NCI-H1092 (cell line): ENCODE measurements at places on chromosomes 4 and X.

- no peak for DNase-seq
These were observed 6.0 kb downstream of the SMAD1 start for GRCh38 chr4:145487631-145488030.

- DNase-seq: no peak
These were observed 1.0 kb downstream of the PGRMC2 start for GRCh38 chr4:128286474-128287058.

DNA sequence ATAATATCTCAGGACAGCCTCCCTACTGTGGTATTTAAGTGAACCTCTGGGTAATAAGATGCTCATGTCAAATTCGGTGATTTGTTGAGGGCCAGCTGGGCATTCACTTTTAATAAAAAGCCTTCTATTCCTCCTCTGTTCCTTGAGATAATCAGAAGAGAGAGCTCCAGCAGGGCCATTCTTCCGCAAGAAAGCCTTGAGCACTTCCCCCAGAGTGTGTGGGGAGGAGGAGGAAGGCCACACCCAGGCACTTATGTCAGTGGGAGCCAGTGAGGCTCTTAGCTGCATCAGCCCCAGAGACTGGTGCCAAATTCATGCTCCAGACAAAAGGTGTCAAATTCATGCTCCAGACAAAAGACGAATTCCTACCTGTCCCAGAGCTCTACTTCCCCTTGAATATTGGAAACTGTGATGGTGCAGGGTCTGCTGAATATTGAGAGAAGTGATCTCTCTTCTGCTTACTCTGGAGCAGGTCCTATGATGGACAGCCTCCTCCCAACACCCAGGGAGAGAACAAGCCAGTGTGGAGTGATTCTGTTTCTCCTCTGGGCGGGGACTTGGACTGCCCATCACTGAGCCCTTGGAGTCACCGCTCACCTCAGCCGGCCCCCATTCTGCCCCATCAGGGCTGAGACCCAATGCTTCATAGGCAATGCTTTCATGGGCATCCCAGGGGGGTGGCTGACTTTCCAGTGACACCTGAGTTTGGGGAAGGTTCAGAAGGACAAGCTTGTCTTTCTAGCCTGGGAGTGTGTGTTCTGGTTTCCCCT lies 68.1 kb downstream of the FHDC1 start:
- no peak for DNase-seq

DNA sequence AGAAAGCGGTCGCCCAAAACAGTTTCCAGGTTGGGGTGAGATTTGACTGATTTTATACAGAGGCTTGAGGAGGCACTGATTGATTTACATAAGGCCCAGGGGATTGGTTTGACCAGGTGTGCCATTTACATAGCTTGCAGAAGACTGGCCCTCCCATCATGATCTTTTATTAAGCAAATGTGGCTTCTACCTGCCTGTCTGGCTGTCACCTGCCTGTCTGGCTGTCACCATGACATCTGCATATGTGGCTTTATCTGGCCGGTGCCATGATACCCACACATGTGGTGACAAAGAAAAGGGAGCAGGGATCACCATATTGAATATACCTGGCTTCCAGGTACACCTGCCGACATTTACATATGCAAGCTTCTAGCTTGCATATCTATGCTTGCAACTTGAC lies 17.0 kb upstream of the CDS1 start:
- DNase-seq: no peak

GRCh38 chr4:102342404-102343074 lies 2.7 kb downstream of the SLC39A8 start:
- DNase-seq: no peak

- no peak for DNase-seq
These were observed 10.2 kb downstream of the PDGFC start for GRCh38 chr4:156961196-156962057.

- no peak for DNase-seq
These were observed 120.8 kb upstream of the CXXC4 start for GRCh38 chr4:104615496-104615895.

DNA sequence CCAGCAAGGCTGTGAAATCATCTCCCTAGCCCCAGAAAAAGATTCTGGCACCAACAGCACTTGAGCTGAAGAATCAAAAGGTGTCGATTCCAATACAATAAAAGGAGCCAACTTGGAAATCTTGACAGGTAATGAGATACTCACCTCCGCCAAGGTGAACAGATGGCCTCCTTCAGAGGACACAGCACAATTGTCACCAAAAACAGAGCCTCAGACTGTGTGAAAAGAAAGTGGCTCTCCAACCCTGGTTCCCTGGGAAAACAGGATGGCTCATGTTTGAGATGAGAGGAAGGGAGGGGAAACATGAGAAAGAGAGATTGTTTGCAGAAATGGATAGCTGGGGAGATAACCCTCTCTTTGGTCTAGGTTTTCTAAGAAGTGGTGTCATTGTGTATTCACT lies 168.9 kb downstream of the HS3ST1 start:
- no peak for DNase-seq

DNA sequence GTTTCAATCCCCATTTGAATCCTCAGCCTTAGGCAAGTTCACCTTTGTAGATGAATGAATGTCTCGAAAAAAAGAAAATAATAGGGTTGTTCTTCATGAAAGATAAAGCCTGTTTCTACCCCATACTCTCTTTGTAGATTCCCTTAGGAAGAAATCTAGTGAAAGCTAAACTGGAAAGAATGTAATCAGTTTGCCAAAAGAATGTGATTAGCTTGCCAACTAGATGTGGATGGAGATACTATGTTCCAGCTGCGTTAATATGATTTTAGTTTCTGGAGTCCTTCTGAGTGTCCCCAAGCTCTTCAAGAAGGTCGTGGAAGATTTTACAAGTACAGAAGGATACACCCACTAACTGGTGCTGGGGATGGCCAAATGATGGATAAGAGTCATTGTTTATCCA lies 162.3 kb upstream of the EDNRA start:
- no peak for DNase-seq

DNA sequence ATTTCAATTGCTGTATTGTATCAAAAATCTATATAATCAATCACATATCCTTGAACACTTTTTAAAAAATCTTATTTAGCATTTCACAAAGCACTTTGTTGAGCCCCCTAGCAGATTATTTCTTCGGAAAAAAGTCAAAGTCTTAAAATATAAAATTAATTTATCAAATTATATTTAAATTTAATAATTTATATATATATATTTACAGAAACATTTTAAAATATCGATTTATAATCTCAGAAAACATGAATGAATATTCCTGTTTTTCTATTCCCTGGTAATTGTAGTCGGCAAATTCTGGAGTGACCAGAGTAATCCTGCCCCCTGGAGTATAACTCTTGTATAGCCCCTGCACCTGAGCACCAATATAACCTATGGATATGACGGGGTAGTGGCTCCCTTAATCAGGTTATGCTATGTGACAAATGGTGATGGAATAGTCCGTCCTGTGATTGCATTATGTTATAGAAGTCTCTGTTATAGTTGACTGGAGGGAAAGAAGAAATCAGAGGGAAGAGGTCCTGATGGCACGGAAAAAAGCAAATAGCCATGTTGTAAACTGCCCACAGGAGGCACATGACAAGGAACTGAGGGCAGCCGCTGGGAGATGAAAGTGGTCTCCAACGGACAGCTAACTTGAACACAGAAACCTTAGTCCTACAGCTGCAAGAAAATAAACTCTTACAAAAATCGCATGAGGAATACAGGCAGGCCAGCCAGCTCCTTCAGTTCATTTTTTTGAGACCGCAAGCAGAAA lies 1092.3 kb downstream of the ARAP2 start:
- peak; percentile 50 for DNase-seq

GRCh38 chr4:184424993-184425758 lies 49.2 kb downstream of the IRF2 start:
- DNase-seq: no peak

- DNase-seq: no peak
These were observed 4.1 kb upstream of the PHF8 start for GRCh38 chrX:54048412-54048811.

- no peak for DNase-seq
These were observed 76.2 kb upstream of the CD99 start for GRCh38 chrX:2614911-2615310.

- no peak for DNase-seq
These were observed 54.3 kb upstream of the TET2 start for GRCh38 chr4:105092356-105092755.

- DNase-seq: no peak
These were observed 48.8 kb downstream of the PPP2R2C start for GRCh38 chr4:6423575-6423974.

DNA sequence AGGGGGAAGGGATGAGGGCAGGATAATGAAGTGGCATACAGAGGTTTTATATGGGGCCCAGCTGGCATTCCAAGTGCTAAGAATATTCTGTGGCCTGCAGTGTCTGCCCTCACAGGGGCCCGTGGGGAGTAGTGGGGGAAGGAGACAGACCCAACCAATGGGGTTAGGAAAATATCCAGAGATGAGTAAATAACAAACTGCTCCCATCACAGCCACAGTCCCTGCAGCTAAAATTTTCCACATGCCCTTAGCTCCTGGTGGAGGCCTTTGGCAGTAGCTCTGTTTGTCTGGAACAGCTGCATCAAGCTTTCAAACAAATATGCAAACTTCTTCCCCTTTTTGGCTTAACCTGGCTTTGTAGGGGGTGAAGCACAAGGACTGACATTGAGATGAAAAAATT lies 3.1 kb downstream of the SRPX2 start:
- DNase-seq: no peak

DNA sequence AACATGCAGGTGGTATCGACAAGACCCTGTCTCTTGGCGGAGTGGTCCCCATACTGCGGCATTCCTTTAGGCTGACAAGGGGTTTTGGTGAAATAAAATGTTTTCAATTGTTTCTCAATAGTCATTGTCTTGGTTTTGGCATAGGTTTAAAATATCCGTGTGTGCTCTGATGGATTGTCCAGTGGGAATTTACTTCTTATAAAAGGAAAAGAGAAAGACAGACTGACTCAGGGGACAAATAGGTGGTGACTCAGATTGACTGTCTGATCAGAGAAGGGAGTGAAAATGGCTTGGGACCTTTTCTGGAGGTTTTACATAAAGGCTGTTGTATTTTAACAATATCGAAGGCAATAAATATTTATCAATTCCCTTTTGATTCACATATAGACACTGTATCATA lies 129.8 kb downstream of the SORBS2 start:
- no peak for DNase-seq

DNA sequence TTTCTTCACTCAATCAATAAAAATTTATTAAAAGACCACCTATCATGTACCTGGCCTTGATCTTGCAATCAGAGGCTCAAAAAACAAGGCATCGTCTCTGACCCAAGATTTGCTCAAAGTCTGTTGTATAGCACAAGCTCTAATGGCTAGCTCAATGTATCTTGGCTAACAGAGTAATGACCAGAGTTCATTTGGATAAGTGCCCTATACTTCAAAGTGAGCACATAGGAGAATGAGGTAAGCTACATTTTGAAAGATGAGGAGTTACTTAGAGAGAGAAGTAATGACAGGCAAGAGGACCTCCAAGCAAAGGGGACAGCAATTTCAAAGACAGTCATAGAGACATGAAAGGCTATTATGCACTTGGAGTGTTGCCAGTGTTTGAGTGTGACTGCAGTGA lies 22.9 kb upstream of the GABRQ start:
- DNase-seq: no peak

DNA sequence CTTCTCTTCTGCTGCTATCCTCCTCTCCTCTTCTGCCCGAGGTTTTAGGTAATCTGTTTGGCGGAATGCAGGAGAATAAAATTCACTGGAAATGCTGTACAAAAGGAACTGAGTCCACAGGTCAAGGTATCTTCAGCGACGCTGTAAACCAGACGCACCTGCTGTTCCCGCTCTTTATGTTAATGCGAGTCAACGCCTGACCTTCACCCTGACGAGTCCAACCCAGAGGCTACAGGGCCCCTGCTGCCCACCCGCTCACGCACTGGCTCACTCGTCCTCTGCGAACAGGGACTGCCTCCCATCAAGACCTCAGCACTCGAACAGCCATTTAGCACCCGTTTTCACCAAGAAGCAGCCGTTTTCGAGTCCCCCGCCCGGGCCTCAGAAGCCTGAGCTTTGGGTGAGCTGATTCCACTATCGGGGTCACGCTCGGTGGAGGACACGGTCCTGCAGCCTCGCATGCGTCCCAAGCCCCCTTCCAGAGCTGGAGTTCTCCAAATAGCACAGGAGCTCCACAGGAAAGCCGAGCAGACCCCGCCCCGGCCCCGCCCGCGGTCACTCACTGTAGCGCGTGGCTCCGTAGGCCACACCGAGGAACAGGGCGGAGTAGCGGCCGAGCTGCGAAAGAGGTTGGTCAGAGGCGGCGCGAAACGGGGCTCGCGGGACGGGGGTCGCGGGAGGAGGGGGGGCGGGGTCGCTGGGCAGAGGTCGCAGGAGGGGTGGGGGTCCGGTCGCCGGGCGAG lies 556 bp downstream of the ATP5ME start:
- DNase-seq: no peak

DNA sequence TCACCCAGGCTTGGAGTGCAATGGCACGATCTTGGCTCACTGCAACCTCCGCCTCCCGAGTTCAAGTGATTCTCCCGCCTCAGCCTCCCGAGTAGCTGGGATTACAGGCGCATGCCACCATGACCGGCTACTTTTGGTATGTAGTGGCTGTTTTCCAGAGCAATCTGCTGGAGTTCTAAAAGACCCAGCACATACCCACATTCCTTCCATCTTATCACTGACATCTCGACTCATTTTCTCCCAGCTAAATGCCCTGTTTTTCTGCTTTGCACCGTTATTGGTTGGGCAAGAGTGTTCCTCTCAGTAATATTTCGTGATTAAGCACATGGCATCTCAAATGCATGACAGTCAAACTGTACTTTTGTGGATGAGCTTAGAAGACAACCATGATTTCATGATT lies 53.7 kb downstream of the PRKX start:
- no peak for DNase-seq

- DNase-seq: no peak
These were observed 7.3 kb upstream of the CCNI start for GRCh38 chr4:77082886-77083608.

GRCh38 chrX:79364306-79364705 lies 2.8 kb downstream of the ITM2A start:
- DNase-seq: no peak

DNA sequence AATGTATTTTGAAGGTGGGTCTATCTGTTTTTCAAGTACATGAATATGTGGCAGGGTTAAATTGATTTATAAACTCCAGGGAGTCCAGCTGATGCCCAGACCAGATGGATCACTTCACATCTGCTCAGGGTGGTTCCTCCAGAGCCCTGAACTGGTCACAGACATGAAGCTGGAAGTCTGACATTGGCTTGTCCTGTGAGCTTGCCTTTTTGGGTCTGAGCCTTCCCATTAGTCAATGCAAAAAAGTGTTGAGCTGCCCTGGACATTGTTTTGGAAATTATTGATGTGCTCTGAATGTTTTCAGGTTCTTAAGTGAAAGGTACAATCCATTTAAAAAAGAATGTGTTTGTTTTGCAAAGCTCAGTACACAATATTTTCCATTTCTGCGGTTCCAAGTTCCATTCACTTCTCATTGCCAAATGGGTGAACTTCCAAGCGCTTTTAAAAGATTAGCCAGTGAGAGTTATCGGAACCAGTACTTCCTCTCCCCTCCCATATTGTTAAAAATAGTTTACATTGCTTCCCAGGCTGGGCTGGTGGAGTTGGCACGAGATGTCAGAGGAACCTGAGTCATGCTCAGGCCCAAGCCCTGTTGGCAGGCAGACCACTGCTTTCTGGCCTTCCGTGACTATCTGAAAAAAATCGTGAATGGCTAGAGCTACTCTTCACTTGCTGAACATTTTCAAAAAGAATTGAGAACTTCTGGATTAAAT lies 52.1 kb downstream of the PDGFRA start:
- DNase-seq: no peak

- no peak for DNase-seq
These were observed 342.9 kb downstream of the MAGEB5 start for GRCh38 chrX:26558719-26559386.
